ENCODE measurements at places on chromosomes 3 and 15.

GRCh38 chr3:23676093-23676492, 129.7 kb upstream of the UBE2E1 start:
- DNase-seq = no peak

DNA sequence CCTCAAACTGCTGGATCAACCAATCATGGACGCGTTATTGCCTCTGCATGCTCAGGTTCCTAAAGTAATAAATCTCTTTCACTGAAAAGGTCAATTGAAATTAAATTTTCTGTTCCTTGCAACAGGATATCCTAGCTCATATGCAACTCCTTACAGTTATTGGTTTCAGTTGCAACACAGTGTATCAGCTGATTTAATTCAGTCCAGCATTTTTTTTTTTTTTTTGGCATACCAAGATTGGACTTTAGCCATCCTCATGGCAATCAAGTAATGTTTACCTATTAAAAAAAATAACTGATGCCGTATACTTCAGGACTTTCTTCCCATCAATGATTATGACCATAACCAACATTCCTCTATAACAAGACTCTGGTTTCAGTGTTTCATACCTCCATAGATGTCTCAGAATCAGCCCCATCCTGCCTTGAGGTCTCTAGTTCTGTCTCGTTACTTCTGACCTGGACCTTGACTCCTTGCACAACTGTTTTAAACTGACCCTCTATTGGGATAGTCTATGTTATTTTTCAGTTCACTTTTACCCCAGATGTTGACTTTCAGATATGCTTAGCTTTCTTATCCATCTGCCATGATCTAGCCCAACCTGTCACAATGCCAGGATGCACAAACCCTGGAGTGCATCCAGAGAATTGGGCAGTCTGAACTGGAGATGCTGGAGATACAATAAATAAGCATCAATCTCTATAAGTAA, 265.0 kb upstream of the GADL1 start:
- DNase-seq = no peak

DNA sequence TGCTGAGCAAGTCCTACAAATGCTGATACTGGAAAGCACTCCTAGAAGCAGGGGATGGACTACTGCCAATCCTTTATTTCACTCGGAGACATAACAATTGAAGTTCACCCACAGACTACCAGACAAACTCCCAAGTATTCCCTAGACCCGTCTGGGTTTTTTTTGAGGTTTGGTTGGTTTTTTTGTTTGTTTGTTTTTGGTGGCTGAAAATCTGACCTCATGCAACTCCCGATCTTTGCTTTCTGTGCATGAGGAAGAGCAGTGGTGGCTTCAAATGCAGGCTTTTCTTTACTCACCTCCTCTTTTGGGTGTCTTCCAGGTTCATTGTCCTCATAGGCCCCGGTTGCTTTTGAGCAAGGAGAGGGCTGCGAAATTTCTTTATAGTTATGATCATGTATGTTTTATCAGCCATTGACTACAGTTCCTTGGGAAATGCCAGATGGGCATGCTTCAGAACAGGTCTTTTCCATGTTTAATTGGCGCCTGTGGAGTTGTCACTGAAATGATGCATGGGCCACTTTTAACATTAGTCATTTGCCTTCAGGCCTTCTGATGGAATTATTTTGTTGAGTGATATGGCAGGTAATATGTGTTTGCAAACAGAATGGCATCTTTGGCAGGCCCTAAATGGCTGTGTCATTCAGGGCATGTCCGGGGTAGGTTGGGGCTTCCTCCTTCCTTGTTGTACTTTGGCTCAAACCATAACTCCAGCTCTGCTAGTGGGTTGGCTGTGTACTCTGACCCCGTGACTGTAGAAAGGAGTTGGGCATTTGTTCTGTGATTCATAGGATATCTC, 81.3 kb upstream of the ZBED2 start:
- DNase-seq = peak; percentile 51

- no peak for DNase-seq
Measured at GRCh38 chr3:188052169-188053035, 101.6 kb upstream of the LPP start.

GRCh38 chr3:185411133-185411532, 48.2 kb downstream of the MAP3K13 start:
- DNase-seq = no peak

GRCh38 chr15:39585389-39585841, 4.5 kb downstream of the THBS1 start:
- DNase-seq = no peak

DNA sequence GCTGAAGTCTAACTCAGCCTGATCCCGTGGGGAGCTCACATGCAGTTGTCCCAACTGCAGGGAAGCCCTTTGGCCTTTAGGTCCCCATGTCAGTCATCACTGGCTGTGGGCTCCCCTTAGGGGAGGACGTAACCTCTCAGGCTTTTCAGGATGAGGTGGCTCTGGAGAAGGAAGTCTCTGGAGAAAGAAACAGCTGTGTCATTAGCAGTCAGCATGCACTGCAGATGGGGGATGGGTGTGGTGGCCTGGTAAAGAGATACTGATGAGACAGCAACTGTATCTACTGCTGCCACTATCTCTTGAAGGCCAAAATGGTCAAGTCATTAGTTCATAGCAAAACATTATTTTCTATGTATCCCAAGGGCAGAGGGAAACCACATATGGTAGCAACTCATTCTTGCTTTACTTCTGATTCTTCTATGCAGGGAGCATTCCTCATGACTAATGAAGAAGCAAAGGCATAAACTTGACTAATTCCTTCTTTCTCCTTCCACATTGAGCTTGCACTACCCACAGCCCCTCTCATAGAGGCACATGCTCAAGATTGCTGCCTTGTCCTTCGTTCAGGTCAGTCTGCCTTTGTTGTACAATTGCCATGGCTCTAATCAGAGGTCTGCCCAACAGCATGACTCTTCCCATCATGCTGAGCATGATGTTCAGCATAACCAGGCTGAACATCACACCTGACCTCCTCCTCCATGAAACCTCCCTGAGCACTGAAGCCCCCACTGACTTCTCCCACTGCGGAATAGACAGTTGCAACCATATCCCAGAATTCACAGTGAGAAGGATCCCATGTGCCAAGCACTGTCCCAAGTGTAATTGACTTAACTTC, 47.8 kb upstream of the TMEM158 start:
- peak; percentile 26 for DNase-seq

GRCh38 chr3:187735383-187735782, 9.9 kb downstream of the BCL6 start:
- DNase-seq = no peak

DNA sequence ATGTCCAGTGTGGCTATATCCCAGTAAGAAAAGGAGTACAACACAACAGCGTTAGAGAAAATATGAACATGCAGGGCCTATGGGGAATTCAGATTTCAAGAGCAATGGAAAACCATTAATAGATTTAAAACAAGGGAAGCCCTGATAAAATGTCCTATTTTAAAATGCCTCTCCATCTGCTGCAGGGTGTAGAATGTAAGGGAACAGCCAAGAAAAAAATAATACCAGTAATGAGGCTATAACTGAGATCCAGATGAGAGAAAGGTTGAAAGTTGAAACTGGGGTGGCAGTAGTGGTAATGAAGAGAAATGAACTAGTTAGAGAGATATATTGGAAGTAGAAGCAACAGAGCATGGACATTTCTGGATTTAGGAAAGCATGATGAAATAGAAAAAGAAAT, 226.1 kb downstream of the KCNMB2 start:
- no peak for DNase-seq

DNA sequence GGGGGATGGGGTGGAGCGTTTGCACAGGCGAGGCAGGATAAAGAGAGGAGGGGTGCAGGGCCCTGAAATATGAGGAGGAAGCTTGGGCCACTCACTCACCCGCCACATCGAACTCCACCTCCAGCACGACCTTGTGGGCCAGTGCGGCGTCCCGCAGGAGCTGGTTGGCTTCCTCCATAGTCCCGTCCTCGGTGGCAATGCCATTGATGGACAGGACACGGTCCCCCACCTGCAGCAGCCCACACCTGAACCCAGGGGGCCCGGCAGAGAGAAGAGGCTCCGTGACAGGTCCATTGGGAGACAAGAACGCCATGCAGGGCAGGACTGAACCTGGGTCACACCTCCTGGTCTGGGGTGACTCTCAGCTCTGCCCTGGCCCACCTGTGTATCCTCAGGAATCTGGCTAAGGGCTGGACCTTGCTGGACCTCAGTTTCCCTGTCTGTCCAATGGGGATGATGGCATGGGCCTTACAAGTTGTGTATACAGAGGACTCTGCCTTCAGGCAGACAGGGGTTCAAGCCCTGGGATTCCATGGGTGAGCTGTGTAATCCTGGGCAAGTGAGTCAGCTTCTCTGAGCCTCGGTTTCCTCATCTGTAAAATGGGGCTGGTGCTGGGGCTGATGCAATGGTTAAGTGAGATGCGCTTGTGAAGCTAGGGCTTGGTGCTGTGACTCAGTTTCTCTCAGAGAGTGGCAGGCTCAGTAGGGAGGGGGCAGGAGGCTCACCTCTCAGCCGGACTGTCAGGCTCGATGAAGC, 26.4 kb downstream of the GRIP2 start:
- DNase-seq = no peak

All from RPMI8226 (cell line).